ENCODE measurements at places on chromosomes 7 and 10. TPM values are rescaled to one million over a fixed set of nuclear protein-coding genes. Genes with fewer than 3 reads are reported as not detected.

Gene PRKAR2B
- total RNA-seq, result 0.41 TPM

Gene CALHM1
- total RNA-seq, result not detected

Gene ZNF37A
- total RNA-seq, result 14.7 TPM

Gene CRHR2
- total RNA-seq, result not detected

Gene ZNF485
- 0.75 TPM for total RNA-seq

Gene AKR1C2
- total RNA-seq, result not detected

Gene SLC16A9
- total RNA-seq, result not detected

Gene TMEM176A
- not detected for total RNA-seq

Gene RBP3
- not detected for total RNA-seq

Gene ST8SIA6
- total RNA-seq, result 0.34 TPM

Gene PLPP4
- total RNA-seq, result not detected

All from CD4-positive, alpha-beta T cell (primary cell).